ENCODE measurements at places on chromosomes 4 and X.

GRCh38 chr4:133178956-133179355 is 29.9 kb downstream of the PCDH10 start:
- no peaks in the 10 kb centered on the region for H3K27me3 ChIP-seq
- H3K4me3 ChIP-seq = no peak overlapping the region
- H3K4me1 ChIP-seq = no peaks in the 10 kb centered on the region
- H3K36me3 ChIP-seq = no peaks in the 10 kb centered on the region
- no peak for DNase-seq

DNA sequence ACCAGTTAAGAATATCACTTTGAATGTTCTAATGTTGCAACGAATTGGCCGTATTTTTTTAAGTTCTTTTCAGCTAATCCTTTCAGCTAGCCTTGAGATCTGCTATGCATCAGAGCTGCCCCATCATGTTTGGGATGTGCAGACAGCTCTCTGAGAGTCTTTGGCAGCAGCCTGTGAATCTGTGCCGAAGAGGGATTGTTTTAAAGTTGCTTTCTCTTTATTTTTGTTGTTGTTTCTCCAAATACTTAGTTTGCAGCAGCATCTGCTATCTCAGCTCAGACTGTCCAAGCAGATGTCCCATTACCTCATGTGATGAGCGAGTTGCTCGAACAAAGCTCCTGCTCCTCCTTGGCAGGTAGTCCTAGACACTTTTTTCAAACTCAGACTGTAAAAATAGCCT is 1002.5 kb upstream of the INTU start:
- no peaks in the 10 kb centered on the region for H3K36me3 ChIP-seq
- H3K27me3 ChIP-seq = no peaks in the 10 kb centered on the region
- no peaks in the 10 kb centered on the region for H3K4me1 ChIP-seq
- no peak for DNase-seq
- H3K27ac ChIP-seq = no peak overlapping the region
- H3K4me3 ChIP-seq = no peak overlapping the region

DNA sequence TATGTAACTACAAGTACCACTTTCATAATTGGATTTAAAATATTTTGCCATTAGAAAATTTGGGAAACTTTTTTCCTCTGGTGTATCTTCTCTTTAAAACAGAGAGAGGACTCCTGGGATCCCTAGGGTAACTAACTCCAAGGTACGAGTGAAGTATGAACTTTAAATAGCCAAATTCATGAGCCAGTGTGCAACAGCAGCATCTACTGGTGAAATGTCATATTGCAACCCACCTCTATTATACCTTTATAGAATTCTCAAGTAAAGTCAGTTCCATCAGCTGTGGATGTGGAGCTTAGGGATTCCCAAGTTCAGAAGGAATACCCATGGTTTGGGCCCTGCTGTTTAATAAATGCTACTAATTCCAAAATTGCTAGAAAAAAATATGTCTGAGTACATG is 282.7 kb upstream of the TAPT1 start:
- no peak overlapping the region for H3K4me3 ChIP-seq
- no peak overlapping the region for H3K27ac ChIP-seq
- no peaks in the 10 kb centered on the region for H3K4me1 ChIP-seq
- H3K27me3 ChIP-seq = no peaks in the 10 kb centered on the region
- no peaks in the 10 kb centered on the region for H3K36me3 ChIP-seq

DNA sequence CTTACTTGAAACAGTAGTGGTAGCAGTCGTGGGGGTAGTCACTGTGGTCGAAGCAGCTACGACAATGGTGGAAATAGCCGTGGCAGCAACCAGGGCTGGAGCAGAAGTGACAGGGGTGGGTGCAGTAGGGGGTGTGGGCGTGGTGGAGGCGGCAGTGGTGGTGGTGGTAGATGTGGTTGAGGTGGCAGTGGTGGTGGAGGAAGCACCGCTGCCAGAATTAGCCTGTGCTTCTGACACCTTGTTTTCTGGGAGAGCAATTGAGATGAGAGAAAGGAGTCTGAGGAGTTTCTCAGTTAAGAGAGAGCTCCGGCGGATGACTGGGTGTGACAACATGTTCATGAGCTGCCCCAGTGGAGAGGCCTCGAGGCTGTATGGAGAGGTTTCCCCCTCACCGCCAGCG is 113.5 kb upstream of the HSD17B10 start:
- no peaks in the 10 kb centered on the region for H3K27me3 ChIP-seq
- no peak for DNase-seq
- H3K4me1 ChIP-seq = no peaks in the 10 kb centered on the region

DNA sequence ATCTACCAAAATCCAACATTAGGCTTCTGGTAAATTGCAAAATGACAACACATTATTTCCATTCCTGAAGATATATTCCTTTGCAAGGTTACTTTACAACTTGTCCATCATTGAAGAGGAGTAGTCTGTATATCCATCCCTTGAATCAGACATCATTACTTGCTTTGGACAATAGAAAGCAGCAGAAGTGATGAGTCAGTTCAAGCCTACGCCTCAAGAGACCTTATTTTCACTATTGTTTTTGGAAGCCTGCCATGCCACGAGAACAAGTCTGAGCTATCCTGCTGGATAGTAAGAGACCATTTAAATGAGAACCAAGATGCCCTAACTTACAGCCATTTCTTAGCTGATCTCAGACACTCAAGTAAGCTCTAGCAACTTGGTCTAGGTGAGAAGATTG is 246.0 kb upstream of the HHIP start:
- DNase-seq = no peak
- H3K27me3 ChIP-seq = no peaks in the 10 kb centered on the region
- H3K4me3 ChIP-seq = no peak overlapping the region

- no peaks in the 10 kb centered on the region for H3K4me1 ChIP-seq
- DNase-seq = no peak
- no peaks in the 10 kb centered on the region for H3K27me3 ChIP-seq
- H3K27ac ChIP-seq = no peak overlapping the region
- no peak overlapping the region for H3K4me3 ChIP-seq
Measured at GRCh38 chrX:145396612-145397011, 149.3 kb downstream of the SPANXN1 start.

DNA sequence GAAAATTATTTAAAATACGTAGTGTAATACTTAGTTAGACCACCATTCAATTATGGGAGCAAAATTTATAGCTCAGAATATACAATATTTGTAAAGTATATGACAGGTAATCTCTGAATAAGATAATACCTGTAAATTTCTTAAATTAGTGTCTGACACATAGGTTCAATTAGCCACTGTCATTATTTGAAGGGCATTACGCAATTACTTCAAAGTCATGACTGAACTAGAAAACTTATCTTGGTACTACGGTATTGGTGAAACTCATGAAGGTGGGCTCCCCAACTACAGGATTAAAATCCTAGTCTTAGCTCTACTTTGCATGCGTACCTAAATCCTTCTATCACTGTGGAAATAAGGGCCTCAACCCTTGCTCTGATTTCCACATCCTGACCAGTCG is 860.7 kb downstream of the PCDH19 start:
- no peaks in the 10 kb centered on the region for H3K36me3 ChIP-seq
- DNase-seq = no peak
- H3K27ac ChIP-seq = no peak overlapping the region
- no peaks in the 10 kb centered on the region for H3K27me3 ChIP-seq

- no peak overlapping the region for H3K27ac ChIP-seq
- peaks cover 10% of the 10 kb centered on the region for H3K27me3 ChIP-seq
- no peaks in the 10 kb centered on the region for H3K36me3 ChIP-seq
- H3K4me3 ChIP-seq = no peak overlapping the region
- no peaks in the 10 kb centered on the region for H3K4me1 ChIP-seq
Measured at GRCh38 chrX:8848911-8849310, 47.7 kb upstream of the FAM9A start.

GRCh38 chr4:183163135-183163534 is 64.1 kb downstream of the WWC2 start:
- no peak overlapping the region for H3K4me3 ChIP-seq
- H3K27me3 ChIP-seq = no peaks in the 10 kb centered on the region
- peaks cover 5% of the 10 kb centered on the region for H3K36me3 ChIP-seq
- peaks cover 18% of the 10 kb centered on the region for H3K4me1 ChIP-seq
- no peak for DNase-seq

DNA sequence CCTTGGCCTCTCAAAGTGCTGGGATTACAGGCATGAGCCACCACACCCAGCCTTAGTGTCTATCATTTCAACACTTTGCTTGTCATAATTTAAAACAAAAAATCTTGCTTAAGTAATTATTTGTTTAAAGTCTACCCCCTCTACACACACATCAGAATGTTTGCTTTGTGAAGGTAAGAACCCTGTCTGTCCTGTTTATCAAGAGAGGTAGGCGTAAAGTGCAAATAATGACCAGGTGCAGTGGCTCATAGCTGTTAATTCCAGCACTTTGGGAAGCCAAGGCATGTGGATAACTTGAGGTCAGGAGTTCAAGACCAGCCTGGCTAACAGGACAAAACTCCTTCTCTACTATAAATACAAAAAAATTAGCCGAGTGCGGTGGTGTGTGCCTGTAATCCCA is 326.7 kb upstream of the CLNK start:
- DNase-seq = no peak
- peaks cover 4% of the 10 kb centered on the region for H3K27me3 ChIP-seq
- H3K4me1 ChIP-seq = no peaks in the 10 kb centered on the region
- H3K27ac ChIP-seq = no peak overlapping the region
- H3K4me3 ChIP-seq = no peak overlapping the region

GRCh38 chrX:47574547-47575301 is 7.5 kb upstream of the TIMP1 start:
- no peak for DNase-seq
- no peaks in the 10 kb centered on the region for H3K36me3 ChIP-seq
- H3K4me1 ChIP-seq = peaks cover 13% of the 10 kb centered on the region
- H3K4me3 ChIP-seq = peak overlapping the region; percentile 51
- H3K27me3 ChIP-seq = peaks cover 9% of the 10 kb centered on the region

GRCh38 chr4:57640391-57641100 is 530.4 kb upstream of the IGFBP7 start:
- no peaks in the 10 kb centered on the region for H3K4me1 ChIP-seq
- no peak for DNase-seq
- H3K36me3 ChIP-seq = no peaks in the 10 kb centered on the region
- H3K27me3 ChIP-seq = no peaks in the 10 kb centered on the region
- H3K27ac ChIP-seq = no peak overlapping the region
- no peak overlapping the region for H3K4me3 ChIP-seq

- H3K27ac ChIP-seq = no peak overlapping the region
- H3K36me3 ChIP-seq = no peaks in the 10 kb centered on the region
- H3K4me3 ChIP-seq = no peak overlapping the region
Measured at GRCh38 chr4:173564461-173564860, 34.4 kb upstream of the HAND2 start.

- no peaks in the 10 kb centered on the region for H3K27me3 ChIP-seq
- H3K4me1 ChIP-seq = no peaks in the 10 kb centered on the region
- H3K36me3 ChIP-seq = peaks cover 12% of the 10 kb centered on the region
- no peak for DNase-seq
Measured at GRCh38 chrX:21528076-21528475, 130.1 kb downstream of the KLHL34 start.

DNA sequence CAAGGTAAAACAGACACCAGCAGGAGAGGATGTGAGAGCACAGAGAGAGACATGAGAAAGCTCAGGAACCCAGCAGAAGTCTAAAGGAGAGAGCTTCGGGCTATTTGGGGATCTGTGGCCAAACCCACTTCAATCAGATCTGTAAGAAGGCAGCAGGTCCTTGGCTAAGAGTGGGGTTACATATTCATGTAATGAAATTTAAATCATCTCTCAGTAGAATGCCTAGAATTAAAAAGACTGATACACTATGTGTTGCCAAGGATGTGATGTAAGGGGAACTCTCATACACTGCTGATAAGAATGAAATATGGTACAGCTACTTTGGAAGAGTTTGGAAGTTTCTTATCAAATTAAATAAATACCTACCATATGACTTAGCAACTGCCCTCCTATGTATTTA is 35.8 kb downstream of the PDE5A start:
- peaks cover 23% of the 10 kb centered on the region for H3K27me3 ChIP-seq
- no peak overlapping the region for H3K27ac ChIP-seq
- DNase-seq = no peak
- H3K4me3 ChIP-seq = no peak overlapping the region
- H3K36me3 ChIP-seq = no peaks in the 10 kb centered on the region
- no peaks in the 10 kb centered on the region for H3K4me1 ChIP-seq

- no peak overlapping the region for H3K4me3 ChIP-seq
- DNase-seq = no peak
- no peaks in the 10 kb centered on the region for H3K27me3 ChIP-seq
- H3K4me1 ChIP-seq = no peaks in the 10 kb centered on the region
- no peak overlapping the region for H3K27ac ChIP-seq
Measured at GRCh38 chr4:111649308-111649707, 495.9 kb upstream of the FAM241A start.

DNA sequence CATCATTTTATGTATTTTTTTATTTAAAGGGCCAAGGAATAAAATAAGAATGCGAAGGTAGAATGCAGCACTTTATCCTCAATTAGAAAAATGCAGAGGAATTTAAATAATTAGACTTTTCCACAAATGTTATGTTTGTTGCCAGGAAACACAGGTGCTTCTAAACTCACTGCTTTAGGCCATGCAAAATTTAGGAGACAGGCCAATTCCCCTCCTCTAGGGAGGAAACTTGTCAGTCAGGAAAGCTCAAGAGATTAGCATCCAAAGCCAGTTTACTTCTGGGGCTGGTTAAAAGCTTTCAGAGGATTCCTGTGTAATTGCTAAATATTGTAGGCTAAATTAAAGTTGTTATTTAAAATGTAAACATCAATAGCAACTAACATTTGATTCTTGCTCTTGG is 124.5 kb downstream of the DMD start:
- H3K36me3 ChIP-seq = no peaks in the 10 kb centered on the region
- no peaks in the 10 kb centered on the region for H3K4me1 ChIP-seq
- H3K4me3 ChIP-seq = no peak overlapping the region

DNA sequence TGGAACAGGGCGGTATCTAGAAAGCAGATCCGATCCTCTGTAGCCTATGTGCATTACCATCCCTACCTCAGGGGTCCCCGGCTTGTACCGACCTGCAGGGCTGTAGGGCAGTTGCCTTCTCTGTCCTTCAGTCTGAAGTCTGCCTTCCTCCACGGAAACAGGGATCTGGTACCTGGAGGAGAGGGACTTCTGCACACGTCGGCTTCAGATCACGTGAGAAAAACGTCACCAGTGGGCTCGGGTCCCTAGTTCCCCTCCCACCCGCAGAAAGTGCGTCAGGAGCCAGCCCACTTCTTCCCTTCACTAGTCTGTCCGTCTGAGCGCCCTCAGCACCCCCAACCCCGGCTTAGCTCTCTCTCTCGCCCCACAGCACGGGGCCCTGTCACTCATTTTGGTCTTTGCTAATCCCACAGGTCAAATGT is at the start of gene TCEAL5:
Gene TCEAL5, minus strand, starts transcription at position 170 of the 422 bp plus-strand sequence. CDS start 2,187 bp downstream, outside the sequence.
- H3K27me3 ChIP-seq = peaks cover 78% of the 10 kb centered on the region
- H3K27ac ChIP-seq = no peak within 1 kb of the TSS
- peak within 1 kb of the TSS; percentile 57 for H3K4me3 ChIP-seq
- no peaks in the 10 kb centered on the region for H3K36me3 ChIP-seq
- peaks cover 3% of the 10 kb centered on the region for H3K4me1 ChIP-seq
- no peak for DNase-seq

All from naive thymus-derived CD8-positive, alpha-beta T cell (primary cell).